WTC11 (cell line): ENCODE measurements at places on chromosomes 3 and 15. TPM values are rescaled to one million over a fixed set of nuclear protein-coding genes. Genes with fewer than 3 reads are reported as not detected.

NR1I2 gene
- total RNA-seq, result 1.7 to 2.8 TPM (median 2.7 TPM) in 3 replicates

IL5RA gene
- not detected in 3 replicates for total RNA-seq

BLM gene
- total RNA-seq, result 29.9 to 40.5 TPM (median 34.8 TPM) in 3 replicates

EDEM1 gene
- total RNA-seq, result 18.0 to 22.4 TPM (median 18.0 TPM) in 3 replicates

GABRB3 gene
- total RNA-seq, result 168 to 203 TPM (median 172 TPM) in 3 replicates

LINGO1 gene
- 51.3 to 60.5 TPM (median 58.9 TPM) in 3 replicates for total RNA-seq

TMEM62 gene
- total RNA-seq, result 4.6 to 5.6 TPM (median 5.0 TPM) in 3 replicates

- no peak overlapping the region for H3K4me3 ChIP-seq
- H3K27me3 ChIP-seq, result no peaks in the 10 kb centered on the region
- no peak overlapping the region for H3K27ac ChIP-seq
- H3K4me1 ChIP-seq, result peaks cover 10% of the 10 kb centered on the region
- DNase-seq, result no peak
- peaks cover 15% of the 10 kb centered on the region; the same call in 1 of the 2 replicates for H3K36me3 ChIP-seq
These were observed 22.0 kb upstream of the LEKR1 start for GRCh38 chr3:156803952-156804741.

DNA sequence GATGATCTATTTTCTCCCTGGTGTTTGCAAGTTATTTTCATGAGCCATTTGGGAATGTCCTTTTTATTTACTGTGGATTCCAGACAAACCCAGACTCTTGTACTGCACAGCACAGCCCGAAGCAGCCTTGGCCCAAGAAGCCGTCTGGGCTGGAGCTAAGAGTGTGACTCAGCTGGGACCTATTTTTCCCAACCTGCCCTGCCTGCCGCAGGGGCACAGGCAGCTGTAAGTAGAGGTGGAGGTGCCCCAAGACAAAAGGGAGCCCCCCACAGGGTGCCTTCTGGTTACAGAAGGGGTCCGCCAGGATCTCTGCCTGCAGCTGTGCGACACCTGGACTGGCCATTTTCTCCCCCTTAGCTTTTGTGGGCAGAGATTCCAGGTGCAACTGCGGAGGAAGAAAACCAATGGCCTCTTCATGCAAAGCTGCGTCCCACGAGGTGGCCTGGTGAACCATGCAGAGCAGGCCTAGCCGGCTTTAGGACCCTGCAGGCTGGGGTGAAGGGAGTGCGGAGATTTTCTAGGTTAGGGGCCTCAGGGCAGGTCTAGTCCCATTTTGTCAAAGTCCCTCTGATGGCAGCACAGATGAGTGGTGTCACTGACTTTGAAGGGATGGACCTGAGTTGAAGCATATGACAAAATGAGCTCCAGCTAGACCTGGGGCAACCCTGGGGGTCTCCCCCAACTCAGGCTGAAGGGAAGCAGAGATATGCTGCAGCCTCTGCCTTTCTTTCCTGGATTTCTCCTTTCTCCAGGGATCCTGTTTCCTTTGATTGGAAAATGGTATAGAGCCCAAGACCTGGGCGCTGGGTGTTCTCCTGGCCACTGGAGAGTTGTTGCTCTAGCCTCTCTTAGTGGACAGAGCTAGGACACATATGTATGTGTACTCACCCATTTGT is 131.2 kb downstream of the KLF13 start:
- no peak overlapping the region for H3K4me3 ChIP-seq
- H3K27ac ChIP-seq, result no peak overlapping the region
- H3K4me1 ChIP-seq, result peaks cover 17% of the 10 kb centered on the region
- no peaks in the 10 kb centered on the region for H3K27me3 ChIP-seq
- DNase-seq, result no peak
- H3K36me3 ChIP-seq, result no peaks in the 10 kb centered on the region

- H3K4me1 ChIP-seq, result peaks cover 18% of the 10 kb centered on the region
- H3K27me3 ChIP-seq, result peaks cover 75% of the 10 kb centered on the region
- no peaks in the 10 kb centered on the region for H3K36me3 ChIP-seq
- H3K27ac ChIP-seq, result no peak overlapping the region
These were observed 46.4 kb upstream of the RGMA start for GRCh38 chr15:93135459-93135858.

DNA sequence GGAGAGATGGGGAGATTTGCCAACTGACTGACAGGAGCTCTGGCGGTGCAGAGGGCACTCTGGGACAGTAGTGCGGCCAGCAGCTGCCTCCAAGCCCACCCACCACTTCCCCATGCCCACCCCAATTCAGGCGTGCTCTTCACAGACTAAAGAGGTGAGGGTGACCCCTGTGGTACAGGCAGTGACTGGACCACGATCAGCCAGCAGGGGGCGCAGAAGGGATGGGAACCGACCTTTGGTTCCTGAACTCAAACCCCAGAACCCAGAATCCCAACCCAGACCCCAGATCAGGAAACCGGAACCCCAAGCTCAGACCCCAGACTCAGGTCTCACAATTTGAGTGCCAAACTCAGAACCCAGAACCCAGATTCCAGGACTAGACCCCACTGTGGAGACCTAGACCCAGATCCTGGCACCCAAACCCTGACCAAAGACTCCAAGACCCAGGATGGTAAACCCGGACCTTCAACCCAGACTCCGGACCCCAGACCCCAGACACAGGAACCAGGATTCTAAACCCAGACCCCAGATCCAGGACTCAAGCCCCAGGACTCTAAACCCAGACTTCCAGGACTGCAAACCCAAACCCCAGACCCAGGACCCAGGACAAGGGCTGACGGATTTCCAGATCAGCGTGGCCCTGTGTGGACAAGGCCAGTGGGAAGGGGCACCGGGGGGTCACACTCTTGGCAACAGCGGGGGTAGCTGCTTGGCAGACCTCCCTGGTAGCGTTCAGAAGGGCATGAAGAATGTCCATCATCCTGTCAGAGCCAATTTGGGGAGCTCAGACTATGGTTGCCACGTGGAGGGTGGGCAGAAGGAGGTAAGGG is 3.7 kb upstream of the MYL3 start:
- no peaks in the 10 kb centered on the region for H3K36me3 ChIP-seq
- peak; percentile 90 for DNase-seq

- H3K4me1 ChIP-seq, result peaks cover 8% of the 10 kb centered on the region
- peaks cover 13% of the 10 kb centered on the region for H3K36me3 ChIP-seq
- H3K4me3 ChIP-seq, result no peak overlapping the region
- no peak for DNase-seq
- H3K27me3 ChIP-seq, result no peaks in the 10 kb centered on the region
- H3K27ac ChIP-seq, result 0 out of 2 replicates have a peak overlapping the region, but pooled peaks have one; percentile 23
These were observed 16.4 kb downstream of the SNX1 start for GRCh38 chr15:64112073-64112772.

DNA sequence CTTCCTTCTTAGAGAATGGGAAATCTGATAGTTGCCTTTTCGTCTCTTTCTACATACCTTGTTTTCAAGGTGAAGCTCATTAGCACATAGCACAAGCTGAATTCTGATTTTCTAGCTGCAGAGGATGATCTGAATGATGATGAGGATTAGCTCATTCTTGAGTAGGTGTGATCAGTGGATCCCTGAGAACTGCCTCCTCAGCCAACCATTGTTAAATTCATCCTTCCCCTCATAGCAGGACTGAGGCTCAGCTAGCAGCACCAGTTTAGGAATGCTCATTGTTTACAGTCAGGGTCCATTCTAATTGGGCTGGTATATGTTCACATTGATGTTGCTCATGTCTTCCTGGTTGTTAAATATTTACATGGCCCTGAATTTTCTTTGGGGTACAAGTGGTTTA is 299.9 kb upstream of the MME start:
- peaks cover 17% of the 10 kb centered on the region for H3K4me1 ChIP-seq
- H3K36me3 ChIP-seq, result no peaks in the 10 kb centered on the region
- no peaks in the 10 kb centered on the region for H3K27me3 ChIP-seq
- H3K27ac ChIP-seq, result no peak overlapping the region

DNA sequence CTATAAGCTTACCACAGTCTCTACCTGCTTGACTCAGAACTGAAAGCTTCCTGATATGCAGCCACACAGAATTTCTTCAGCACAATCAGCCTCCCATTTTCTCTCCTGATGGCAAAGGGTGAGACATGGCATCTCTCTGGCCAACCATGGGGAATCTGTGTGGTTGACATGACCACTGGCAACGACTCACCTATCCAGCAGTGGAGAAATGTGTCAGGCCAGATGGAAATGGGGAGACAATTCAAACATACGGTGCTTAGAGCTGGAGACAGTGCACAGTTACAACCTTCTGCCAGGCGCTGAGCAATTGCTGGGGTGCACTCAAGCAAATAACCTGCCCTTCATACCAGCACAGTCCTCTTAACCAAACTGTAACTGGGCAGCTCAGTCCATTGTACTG is 3.6 kb downstream of the ZNF385D start:
- H3K27me3 ChIP-seq, result peaks cover 5% of the 10 kb centered on the region
- peaks cover 50% of the 10 kb centered on the region for H3K4me1 ChIP-seq
- no peak overlapping the region for H3K4me3 ChIP-seq
- H3K27ac ChIP-seq, result no peak overlapping the region; the same call in 1 of the 2 replicates
- H3K36me3 ChIP-seq, result peaks cover 12% of the 10 kb centered on the region
- no peak for DNase-seq

- H3K27me3 ChIP-seq, result no peaks in the 10 kb centered on the region
- no peaks in the 10 kb centered on the region for H3K36me3 ChIP-seq
- H3K27ac ChIP-seq, result peak overlapping the region; percentile 91
- DNase-seq, result peak; percentile 32
- peak overlapping the region; percentile 30; the same call in 1 of the 2 replicates for H3K4me3 ChIP-seq
These were observed 198.7 kb downstream of the CNTN3 start for GRCh38 chr3:74415731-74416130.

- H3K27ac ChIP-seq, result no peak overlapping the region
- H3K4me3 ChIP-seq, result no peak overlapping the region
- no peaks in the 10 kb centered on the region for H3K27me3 ChIP-seq
- H3K4me1 ChIP-seq, result peaks cover 39% of the 10 kb centered on the region
- no peak for DNase-seq
These were observed 321.4 kb upstream of the GBE1 start for GRCh38 chr3:82082796-82083195.

DNA sequence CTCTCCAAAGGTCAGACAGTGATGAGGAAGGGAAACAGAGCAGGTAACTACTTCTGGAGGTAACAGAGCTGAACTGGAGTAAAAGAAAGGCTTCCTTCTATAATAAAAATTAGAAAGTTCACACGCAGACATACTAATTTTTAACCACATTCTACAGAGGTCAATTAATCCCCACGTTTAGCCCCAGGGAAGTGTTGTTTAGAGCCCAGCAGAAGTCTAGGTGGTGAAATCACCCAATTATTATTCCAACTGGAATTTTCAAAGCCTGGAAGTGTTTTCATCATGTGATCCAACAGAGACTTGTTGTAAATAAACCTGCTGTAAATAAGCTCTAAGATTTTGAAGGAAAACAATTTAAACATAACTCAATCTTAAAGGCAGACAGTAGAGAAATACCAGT is 6.8 kb downstream of the ALDH1A2 start:
- H3K4me3 ChIP-seq, result no peak overlapping the region
- peaks cover 96% of the 10 kb centered on the region for H3K27me3 ChIP-seq
- no peak overlapping the region for H3K27ac ChIP-seq

GRCh38 chr15:72495007-72495406 is 20.9 kb downstream of the ARIH1 start:
- DNase-seq, result no peak
- peaks cover 9% of the 10 kb centered on the region for H3K36me3 ChIP-seq
- H3K4me1 ChIP-seq, result peaks cover 38% of the 10 kb centered on the region
- no peak overlapping the region; the same call in 1 of the 2 replicates for H3K27ac ChIP-seq
- H3K4me3 ChIP-seq, result no peak overlapping the region
- no peaks in the 10 kb centered on the region for H3K27me3 ChIP-seq

GRCh38 chr3:42505128-42505848 is 2.8 kb downstream of the VIPR1 start:
- peaks cover 43% of the 10 kb centered on the region for H3K27me3 ChIP-seq
- H3K36me3 ChIP-seq, result no peaks in the 10 kb centered on the region
- no peak overlapping the region for H3K4me3 ChIP-seq
- no peak overlapping the region for H3K27ac ChIP-seq
